NK-92 treated with Interleukin-12 subunit alpha and Interleukin-12 subunit beta, amount 100 ng/mL, for 24 hours (cell line): ENCODE measurements at places on chromosomes 4 and X.

- no peak for DNase-seq
These were observed 66.4 kb upstream of the HHIP start for GRCh38 chr4:144579411-144580030.

DNA sequence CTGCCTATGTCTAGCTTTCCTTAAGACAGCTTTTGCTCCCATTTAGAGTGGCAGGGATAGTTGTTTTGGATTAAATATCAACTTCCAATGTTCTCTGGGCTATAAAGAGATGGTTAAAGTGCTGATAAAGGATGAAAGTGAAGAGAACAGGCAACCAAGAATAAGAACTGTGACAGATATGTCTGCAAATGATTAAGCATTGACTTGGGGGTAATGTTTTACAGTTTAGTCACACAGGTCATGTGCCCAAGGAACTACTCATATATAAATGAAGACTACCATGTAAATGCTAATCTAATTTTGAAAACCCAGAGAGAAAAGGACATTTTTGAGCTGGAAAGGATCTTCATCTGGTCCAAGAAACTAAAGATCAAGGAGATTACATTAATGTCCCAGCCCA, 42.1 kb downstream of the RBMX2 start:
- no peak for DNase-seq

DNA sequence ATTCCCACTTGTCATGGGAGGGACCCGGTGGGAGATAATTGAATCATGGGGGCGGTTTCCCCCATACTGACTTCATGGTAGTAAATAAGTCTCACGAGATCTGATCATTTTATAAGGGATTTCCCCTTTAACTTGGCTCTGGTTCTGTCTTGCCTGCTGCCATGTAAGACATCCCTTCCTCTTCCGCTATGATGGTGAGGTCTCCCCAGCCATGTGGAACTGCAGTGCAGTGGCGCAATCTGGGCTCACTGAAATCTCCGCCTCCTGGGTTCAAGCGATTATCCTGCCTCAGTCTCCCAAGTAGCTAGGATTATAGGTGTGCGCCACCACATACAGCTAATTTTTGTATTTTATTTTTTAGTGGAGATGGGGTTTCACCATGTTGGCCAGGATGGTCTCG, 2.9 kb downstream of the HPGDS start:
- DNase-seq = no peak

DNA sequence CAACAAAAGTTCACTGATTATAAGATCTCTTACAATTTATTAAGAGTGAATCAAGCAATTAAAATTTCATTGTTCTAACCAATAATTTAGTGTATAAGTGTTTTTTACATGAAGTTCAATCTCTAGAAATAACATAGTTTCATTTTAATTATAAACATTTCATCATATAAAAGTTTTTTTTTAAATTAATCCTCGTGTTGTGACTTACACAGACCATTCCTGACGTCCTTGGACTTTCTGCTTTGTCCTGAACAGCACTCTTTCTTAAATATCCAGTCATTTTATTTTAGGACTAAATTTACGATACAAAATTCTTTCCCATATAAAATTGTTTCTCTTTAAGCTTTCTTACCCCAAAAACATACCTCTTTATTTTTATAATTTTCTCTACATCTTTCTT, 841.7 kb upstream of the POU3F4 start:
- DNase-seq = no peak

GRCh38 chr4:56701161-56701480, 20.0 kb upstream of the HOPX start:
- DNase-seq = no peak

- DNase-seq = no peak
These were observed 105.6 kb downstream of the CNKSR2 start for GRCh38 chrX:21479695-21480270.

- no peak for DNase-seq
These were observed 117.4 kb downstream of the ATRX start for GRCh38 chrX:77668391-77669237.

DNA sequence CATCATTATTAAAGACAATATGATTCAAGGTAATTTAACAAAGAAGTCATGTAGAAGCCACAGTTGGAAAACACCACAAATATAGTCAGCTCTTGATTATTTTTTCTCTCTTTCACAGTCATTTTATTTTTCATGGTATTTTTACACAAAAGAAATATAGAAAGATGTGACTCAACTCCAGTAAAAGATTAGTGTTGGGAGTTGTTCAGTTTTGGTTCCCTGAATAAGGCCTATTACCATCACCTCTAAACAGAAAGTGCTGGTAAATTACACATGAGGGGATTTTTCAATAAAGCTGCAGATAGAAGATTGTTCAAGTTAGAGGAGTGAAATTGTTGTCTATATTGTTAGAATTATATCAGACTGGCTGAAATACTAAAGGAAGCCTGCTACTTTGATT, 107.0 kb downstream of the DDIT4L start:
- no peak for DNase-seq

GRCh38 chr4:23920716-23921446, 31.0 kb upstream of the PPARGC1A start:
- no peak for DNase-seq

DNA sequence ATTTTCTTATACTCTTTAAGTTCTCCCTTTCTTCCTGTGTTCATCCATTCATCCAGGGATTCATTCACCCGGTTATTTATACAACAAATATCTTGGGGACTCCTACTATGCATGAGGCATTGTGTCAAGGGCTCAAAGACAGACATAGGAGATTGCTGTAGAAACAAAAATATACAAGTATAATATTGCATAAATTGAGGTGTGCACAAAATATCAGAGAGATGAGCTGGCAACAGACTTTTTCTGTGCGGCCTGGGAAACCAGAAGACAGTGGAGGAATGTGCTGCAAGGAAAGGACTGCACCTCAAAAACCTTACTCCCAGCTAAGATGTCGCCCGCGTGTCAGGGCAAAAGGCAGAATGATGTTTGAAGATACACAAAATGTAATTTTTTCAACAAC, 9.6 kb downstream of the OTOP1 start:
- no peak for DNase-seq

- no peak for DNase-seq
These were observed 37.5 kb downstream of the PGRMC1 start for GRCh38 chrX:119273420-119274192.

DNA sequence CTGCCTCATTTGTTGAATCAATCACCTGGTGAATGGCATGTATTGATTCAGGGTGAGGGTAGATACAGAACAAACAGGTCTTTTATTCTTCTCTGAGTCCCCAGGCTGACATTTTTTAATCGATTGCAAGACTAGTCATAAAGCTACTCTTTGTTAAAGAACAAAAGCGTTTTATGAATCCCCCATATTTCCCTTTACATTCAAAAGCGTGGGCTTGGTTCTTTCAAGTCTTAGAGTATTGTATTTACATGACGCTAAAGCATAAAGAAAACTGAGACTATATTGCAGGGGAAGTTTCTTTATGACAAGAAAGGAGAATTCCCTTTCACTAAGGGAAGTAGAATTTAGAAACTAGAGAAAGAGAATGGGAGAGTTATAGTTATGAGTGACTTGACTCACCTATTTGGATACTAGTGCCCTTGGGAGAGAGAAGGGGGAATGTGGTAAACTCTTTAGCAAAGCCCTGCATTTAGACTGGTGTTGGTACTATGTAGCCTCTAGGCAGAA, 69.3 kb upstream of the PDE5A start:
- no peak for DNase-seq

DNA sequence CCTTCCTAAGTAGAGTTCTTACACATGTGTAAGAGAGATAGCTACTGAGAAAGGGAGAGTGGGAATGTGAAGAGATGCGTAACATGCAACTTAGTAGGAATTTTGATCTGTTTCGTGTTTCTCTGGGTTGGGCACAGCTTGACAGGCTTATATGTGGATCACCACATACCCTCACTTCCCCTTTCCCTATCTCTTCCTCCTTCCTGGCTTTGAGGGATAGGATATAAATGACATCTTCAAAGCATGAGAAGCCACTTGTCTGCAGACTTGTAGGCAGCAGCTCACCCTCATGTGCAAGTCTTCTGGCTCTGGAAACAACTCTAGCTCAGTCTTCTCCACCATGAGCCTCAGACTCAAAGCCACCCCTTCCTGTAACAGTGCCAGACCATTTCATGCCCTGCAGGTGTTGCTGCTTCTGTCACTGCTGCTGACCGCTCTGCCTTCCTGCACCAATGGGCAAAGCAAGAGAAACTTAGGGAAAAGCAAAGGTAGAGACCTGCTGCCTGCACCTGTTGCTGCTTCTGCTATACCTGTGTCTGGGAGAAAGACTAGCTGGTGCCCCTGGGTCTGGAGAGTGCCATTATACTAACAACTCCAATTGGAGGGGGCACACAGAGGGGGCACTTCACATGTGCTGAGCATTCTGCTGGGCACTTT, 5.4 kb upstream of the PF4V1 start:
- DNase-seq = no peak

- no peak for DNase-seq
These were observed 25.5 kb downstream of the BBS12 start for GRCh38 chr4:122758033-122758432.

DNA sequence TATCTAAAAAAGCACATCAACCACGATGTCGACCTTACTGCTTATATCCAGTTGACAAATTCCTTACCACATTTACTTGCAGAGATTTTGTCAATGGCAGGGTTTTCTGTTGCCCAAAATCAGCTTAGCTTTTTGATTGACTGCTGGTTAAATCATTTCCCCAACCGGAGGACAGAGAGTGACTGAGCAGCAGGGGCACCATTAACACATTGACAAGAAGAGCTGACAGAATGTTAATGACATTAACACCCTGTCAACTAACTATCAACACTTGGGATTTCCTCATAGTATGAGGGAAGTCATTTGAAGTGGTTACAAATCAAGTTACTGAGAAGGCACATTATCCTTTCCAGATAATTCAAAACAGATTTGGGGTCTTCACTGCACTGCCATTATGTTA, 368.4 kb downstream of the RPA4 start:
- DNase-seq = no peak

DNA sequence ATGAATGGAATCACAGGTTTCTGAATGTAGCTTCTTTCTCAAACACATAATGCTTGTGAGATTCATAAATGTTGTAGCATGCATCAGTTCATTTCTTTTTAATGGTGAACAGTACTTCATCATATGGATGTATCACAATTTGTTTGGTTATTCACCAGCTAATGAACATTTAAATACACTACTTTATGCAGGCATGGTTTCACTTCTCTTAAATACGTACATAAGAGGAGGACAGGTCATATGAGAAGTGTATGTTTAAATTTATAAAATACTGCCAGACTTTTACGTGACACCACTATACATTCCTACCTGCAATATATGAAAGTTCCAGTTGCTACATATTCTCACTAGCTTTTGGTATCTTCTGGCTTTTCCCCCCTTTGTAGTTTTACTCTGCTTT, 65.4 kb downstream of the ANKRD17 start:
- DNase-seq = no peak

GRCh38 chrX:67523002-67523681, 20.7 kb upstream of the AR start:
- no peak for DNase-seq

DNA sequence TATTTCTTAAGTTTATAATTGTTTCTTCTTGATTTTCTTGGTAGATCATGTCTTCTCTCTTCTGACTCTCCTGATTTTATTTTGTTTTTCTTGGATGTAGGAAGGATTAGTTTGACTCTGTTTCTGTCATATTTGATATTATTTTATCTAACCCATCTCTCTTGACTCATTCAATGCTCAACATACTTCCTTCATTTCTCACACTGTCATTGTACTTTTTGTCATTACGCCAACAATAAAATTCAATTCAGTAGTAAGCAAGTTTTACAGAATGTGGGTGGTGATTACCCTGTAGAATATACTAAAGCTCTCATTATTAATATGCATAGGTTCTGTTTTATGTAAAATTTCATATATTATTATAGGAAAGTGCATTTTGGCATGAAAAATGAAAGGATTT, 1303.0 kb upstream of the AGA start:
- no peak for DNase-seq

- DNase-seq = no peak
These were observed 6.5 kb upstream of the FRYL start for GRCh38 chr4:48786549-48786948.
